MCF 10A (cell line): ENCODE measurements at places on chromosomes 7 and 10.
A peak's percentile ranks its signal among the peaks of the same experiment; 100 is the strongest.

DNA sequence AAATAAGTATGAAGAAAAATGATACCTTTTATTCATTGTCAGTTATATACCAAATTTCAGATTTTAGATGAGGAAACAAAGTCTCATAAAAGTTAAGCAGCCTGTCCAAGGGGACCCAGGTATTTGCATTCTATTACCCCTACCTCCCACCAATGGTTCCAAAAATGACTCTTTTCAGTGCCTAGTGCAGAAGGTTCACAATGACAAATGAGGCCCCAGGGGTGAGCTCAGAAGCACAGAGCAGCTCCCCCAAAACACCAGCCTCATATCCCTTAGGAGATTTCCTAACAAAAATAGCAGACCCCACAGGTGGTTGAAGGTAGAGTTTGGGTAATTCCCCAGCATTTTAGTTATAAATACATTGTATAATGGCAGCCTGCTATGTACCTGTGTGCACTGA is 168.6 kb downstream of the REEP3 start:
- no peak for DNase-seq

DNA sequence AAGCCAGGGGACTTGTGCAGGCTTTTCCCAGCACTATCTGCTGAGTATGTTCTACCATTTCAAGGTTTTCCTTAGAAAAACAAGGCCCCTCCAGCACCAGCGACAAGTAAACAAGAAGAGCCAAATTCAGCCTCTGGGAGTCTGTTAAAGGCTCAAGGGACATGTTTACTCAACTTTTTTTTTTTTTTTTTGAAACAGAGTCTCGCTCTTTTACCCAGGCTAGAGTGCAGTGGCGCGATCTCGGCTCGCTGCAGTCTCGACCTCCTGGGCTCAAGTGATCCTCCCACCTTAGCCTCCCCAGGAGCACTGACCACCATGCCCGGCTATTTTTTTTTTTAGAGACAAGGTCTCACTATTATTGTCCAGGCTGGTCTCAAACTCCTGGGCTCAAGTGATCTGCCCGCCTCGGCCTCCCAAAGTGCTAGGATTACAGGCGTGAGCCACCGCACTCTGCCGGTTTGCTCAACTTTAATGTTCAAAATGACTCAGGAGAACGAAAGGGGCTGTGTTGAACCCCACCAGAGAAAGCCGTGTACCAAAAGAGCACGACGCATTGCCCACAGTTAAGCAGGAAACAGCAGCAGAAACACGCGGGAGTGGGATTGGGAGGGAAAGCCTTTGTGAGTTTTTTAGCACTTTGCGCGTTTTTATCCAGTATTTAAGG is 772 bp downstream of the PRDX3 start:
- no peak for DNase-seq

- no peak for DNase-seq
These were observed 31.0 kb downstream of the ADRA2A start for GRCh38 chr10:111107846-111108245.

- DNase-seq, result peak; percentile 29
These were observed 2.9 kb downstream of the PPP1R3C start for GRCh38 chr10:91629715-91630549.

DNA sequence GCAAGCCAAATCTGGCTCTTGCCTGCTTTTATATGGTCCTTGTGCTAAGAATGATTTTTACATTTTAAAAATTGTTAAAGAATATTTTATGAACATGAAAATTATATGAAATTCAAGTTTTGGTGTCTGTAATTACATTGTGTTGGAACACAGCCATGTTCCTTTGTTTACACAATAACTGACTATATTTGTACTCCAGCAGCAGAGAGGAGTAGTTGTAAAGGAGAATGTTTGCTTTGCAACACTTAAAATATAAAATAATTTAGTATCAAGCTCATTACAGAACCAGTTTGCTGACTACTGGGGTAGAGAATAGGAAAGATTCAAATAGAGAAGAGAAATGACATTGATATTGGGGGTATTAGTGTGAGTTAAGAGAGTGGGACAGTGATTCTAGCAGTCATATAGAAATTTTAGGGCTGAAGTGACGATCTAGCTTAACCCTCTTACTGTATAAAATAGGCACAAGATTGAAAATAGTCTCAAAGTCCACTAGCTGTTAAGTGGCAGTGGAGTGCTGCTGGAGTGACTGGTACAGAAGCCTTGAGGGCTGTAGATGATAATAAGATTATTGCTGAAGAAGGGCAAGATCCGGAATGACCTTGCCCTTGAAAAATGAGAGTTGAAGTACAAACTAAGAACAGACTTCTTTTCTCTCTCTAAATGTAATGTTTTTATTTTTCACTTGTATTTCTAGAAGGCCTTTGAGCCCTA is 28.2 kb downstream of the SGPL1 start:
- DNase-seq, result no peak

DNA sequence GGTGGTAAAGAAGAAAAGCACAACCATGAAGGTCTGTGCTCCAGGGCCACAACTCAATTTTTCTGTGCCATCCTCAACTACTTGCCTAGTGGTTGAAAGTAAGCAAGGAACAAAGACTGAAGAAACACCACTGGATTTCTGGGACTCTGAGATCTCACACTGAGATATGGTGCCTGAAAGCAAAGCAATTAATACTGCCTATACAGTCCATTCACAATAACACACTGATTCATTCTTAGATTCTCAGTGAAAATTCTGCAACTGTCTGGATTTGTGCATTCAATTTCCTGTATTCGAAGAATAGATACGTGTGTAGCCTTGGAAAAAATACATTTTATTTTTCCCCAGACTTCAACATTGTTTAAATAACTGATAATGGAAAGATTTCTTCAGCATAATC is 116.4 kb upstream of the FAM133B start:
- no peak for DNase-seq
